ENCODE measurements at places on chromosomes 11 and 22.

DNA sequence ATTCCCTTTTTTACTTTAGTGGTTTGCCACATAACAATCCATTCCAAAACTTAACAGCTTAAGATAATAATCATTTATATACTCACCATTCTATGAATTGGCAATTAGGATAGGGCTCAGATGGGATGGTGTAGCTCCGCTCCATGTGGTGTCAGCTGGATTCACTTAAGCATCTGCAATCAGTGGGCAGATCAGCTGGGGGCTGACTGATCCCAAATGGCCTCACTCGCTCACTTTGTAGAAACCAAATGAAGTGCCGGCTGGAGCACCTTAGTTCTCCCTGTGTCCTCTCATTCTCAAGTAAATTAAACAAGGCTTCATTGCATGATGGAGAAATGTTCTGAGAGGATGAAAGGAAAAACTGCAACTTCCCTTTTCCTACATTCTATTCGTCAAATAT, 161.4 kb downstream of the WT1 start:
- no peaks in the 10 kb centered on the region for H3K36me3 ChIP-seq
- H3K4me1 ChIP-seq: no peaks in the 10 kb centered on the region
- no peak overlapping the region for H3K27ac ChIP-seq
- no peaks in the 10 kb centered on the region for H3K27me3 ChIP-seq
- no peak overlapping the region for H3K4me3 ChIP-seq

DNA sequence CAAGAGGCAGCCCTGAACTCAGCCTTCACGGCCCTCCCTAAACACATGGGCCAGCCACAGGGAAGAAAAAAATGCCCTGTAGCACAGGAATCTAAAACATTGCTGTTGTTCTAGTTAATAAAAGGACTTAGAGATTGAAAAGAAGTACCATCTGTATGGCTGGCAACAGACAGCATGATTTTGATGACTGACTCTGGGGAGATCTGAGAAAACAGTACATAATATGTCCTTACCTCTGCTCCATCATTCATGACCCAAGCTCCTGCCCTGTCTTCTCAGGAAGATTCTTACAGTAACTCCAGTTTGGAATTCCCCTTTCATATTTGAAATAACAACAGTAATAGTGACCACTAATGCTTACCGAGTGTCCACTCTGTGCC, 244.2 kb downstream of the ETS1 start:
- no peaks in the 10 kb centered on the region for H3K27me3 ChIP-seq
- no peaks in the 10 kb centered on the region for H3K4me1 ChIP-seq
- DNase-seq: no peak
- no peak overlapping the region for H3K27ac ChIP-seq
- H3K4me3 ChIP-seq: no peak overlapping the region

DNA sequence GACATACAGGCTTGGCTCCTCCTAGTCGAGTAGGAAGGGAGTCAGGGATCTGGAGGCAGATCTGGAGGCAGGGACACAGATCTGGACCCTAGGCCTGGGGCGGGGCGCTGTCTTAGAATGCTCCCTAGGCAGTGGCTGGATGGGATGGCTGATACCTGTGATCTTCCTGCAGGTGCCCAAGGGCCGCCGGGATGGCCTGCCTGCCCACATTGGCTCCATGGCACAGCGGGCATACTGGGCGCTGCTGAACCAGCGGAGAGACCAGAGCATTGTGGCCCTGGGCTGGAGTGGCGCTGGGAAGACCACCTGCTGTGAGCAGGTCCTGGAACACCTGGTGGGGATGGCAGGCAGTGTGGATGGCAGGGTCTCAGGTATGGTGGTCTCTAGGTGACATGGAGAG, 35.4 kb downstream of the MYO18B start:
- no peaks in the 10 kb centered on the region for H3K36me3 ChIP-seq
- H3K4me3 ChIP-seq: no peak overlapping the region
- no peaks in the 10 kb centered on the region for H3K4me1 ChIP-seq
- DNase-seq: no peak

- H3K36me3 ChIP-seq: peaks cover 6% of the 10 kb centered on the region
- no peak for DNase-seq
- H3K4me3 ChIP-seq: no peak overlapping the region
- H3K27ac ChIP-seq: no peak overlapping the region
- peaks cover 28% of the 10 kb centered on the region for H3K4me1 ChIP-seq
- H3K27me3 ChIP-seq: peaks cover 6% of the 10 kb centered on the region
These were observed 2.1 kb upstream of the RTCB start for GRCh38 chr22:32414191-32414590.

DNA sequence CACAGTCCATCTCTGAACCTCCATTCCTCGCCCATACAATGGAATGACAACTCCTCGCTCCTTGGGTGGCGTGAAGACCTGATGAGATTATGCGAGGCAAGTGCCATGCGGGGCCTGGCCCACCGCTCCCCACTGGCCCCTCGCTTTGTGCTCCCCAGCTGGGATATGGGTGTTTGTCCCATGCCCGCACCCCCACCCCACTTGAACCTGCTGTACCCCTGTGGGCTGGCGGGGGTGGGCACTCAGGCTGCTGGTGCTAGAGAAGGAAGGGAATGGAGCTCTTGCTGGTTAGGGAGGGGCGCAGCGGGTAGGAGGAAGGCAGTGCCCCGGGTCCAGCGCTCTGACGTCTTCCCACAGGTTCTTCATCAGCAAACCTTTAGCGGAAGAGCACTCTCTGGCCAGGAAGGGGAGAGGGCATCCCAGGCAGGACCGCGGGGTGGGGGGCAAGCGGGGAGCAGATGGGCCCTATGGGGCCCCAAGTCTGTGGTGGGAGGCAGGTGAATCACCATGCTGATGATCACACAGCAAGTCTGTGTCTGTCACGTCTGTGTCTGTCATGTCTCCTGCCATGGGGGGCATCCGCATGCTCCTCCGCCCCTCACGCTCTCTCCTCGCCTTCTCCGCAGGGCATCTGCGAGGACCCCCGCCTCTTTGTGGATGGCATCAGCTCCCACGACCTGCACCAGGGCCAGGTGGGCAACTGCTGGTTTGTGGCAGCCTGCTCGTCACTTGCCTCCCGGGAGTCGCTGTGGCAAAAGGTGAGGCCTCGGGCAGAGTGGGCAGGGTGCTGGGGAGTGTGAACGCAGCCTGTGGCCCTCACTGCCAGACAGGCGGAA, 9.4 kb upstream of the OMP start:
- H3K4me1 ChIP-seq: no peaks in the 10 kb centered on the region
- H3K27me3 ChIP-seq: no peaks in the 10 kb centered on the region
- no peaks in the 10 kb centered on the region for H3K36me3 ChIP-seq
- DNase-seq: no peak

- no peak overlapping the region for H3K27ac ChIP-seq
- no peak overlapping the region for H3K4me3 ChIP-seq
- peaks cover 34% of the 10 kb centered on the region for H3K36me3 ChIP-seq
- no peaks in the 10 kb centered on the region for H3K27me3 ChIP-seq
- no peak for DNase-seq
These were observed 51.7 kb downstream of the PITPNB start for GRCh38 chr22:27867085-27867952.

GRCh38 chr22:26949193-26949592, 291.8 kb downstream of the MIAT start:
- H3K27me3 ChIP-seq: peaks cover 27% of the 10 kb centered on the region
- H3K27ac ChIP-seq: no peak overlapping the region
- H3K4me1 ChIP-seq: no peaks in the 10 kb centered on the region
- no peak overlapping the region for H3K4me3 ChIP-seq
- no peaks in the 10 kb centered on the region for H3K36me3 ChIP-seq

- H3K36me3 ChIP-seq: no peaks in the 10 kb centered on the region
- H3K27ac ChIP-seq: peak overlapping the region; percentile 50
- no peaks in the 10 kb centered on the region for H3K27me3 ChIP-seq
- peaks cover 22% of the 10 kb centered on the region for H3K4me1 ChIP-seq
- no peak overlapping the region for H3K4me3 ChIP-seq
These were observed 28.8 kb downstream of the SLN start for GRCh38 chr11:107683061-107683460.
